HEK293T (cell line): ENCODE measurements at places on chromosomes 5 and 9.

DNA sequence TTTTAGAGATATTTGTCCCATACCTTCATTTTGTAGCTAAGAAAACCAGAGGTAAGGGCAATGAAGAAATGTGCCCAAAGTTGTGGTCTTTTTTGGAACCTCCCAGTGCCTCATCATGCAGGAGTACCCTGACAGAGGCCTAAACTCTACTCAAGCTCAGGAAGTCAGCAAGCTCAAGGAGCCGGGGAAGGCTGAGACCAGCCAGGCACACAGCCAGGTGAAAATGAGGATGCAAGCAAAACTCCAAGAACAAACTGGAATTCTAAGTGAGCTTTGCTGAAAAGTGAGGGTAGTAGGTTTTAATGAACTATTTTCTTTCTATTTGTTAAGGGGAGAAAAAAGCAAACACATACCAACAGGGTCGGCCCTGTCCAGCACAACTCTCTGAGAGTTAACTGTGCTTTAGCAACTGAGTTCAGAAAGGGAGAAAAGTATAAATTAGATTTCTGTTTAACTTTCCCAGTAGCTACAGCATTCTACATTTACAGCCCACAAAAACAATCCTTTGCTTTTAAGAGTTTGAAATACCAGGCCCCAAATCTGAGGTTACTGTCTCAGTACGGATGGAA, 146.4 kb downstream of the GNAQ start:
- no peak for DNase-seq

- no peak for DNase-seq
These were observed 165.6 kb downstream of the RFX3 start for GRCh38 chr9:3360245-3360644.

- DNase-seq, result no peak
These were observed 44.6 kb upstream of the SHOC1 start for GRCh38 chr9:111839387-111839786.

GRCh38 chr5:68026092-68026885, 189.3 kb upstream of the PIK3R1 start:
- DNase-seq, result no peak
